ENCODE measurements at places on chromosomes 4 and X. TPM values are rescaled to one million over a fixed set of nuclear protein-coding genes. Genes with fewer than 3 reads are reported as not detected.
A peak's percentile ranks its signal among the peaks of the same experiment; 100 is the strongest.

GRCh38 chr4:78166622-78167021 lies 109.5 kb downstream of the FRAS1 start:
- no peak for DNase-seq

The GABRQ gene
- not detected for total RNA-seq

DNA sequence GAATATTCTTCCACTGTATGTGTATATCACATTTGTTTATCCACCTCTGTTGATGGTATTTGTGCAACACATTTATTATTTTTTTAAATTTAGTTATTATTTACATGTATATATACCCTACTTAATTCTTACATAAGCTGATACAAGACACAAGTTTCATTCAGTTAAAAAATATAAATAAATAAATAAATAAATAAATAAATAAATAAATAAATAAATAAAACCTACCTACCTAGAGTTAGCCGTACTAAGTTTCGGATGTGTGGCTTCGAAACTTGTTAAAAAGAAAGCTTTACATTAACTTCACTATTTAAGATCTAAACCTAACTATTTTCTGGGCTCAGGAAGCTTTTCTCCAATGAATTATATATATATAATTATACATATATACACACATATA lies 23.3 kb upstream of the REPS2 start:
- no peak for DNase-seq

DNA sequence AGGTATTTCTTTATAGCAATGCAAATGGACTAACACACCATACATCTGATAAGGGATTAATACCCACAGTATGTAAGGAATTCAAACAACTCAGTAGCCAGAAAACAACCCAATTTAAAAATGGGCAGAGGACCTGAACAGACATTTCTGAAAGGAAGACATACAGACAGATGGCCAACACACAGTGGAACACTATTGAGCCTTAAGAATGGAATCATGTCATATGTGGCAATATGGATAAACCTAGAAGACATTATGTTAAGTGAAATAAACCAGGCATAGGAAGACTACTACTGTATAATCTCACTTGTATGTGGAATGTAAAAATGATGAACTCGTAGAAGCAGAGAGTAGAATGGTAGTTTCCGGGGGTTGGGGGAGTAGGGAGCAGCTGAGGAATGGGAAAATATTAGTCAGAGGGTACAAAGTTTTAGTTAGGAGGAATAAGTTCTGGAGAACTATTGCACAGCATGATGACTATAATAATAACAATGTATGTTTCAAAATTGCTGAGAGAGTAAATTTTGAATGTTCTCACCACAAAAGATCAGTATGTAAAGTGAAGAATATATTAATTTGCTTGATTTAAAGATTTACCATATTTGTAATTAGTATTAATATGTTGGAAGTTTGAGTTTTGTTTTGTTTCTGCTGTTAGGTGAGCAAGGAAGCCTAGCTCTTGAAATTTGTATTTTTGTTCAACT lies 25.2 kb downstream of the WDR44 start:
- DNase-seq, result no peak

The CT45A2 gene
- total RNA-seq, result not detected

The PRRG1 gene
- 17.8 TPM for total RNA-seq

- DNase-seq, result no peak
These were observed 30.3 kb downstream of the CCKAR start for GRCh38 chr4:26459756-26460530.

The CASP6 gene
- 11.1 TPM for total RNA-seq

The INTS12 gene
- total RNA-seq, result 21.4 TPM

GRCh38 chrX:46236411-46236810 lies 308.8 kb downstream of the ZNF674 start:
- no peak for DNase-seq

GRCh38 chrX:23066588-23067281 lies 67.0 kb downstream of the DDX53 start:
- no peak for DNase-seq

The STATH gene
- total RNA-seq, result not detected

GRCh38 chrX:22276781-22277180 lies 4.1 kb downstream of the CBLL2 start:
- no peak for DNase-seq

DNA sequence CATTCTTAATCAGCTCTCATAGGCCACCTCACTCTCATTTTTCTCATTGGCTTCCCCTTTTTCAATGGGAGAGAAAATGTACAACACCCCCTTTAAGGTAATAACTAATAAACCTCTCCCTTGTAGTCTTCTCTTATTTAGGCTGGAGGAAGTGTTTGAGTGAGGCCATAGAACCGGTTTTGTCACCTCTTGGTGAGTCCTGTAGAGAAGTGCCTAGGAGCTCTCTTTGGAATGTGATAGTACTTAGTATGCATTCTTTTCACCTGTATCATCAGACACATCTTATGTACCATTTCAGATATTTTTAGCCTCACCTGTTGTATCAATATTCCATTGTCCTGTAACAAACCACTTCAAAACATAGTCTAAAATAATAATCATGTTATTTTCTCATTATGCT lies 3.5 kb upstream of the TAB3 start:
- no peak for DNase-seq

The TEX13D gene
- not detected for total RNA-seq

The COL4A6 gene
- 7.2 TPM for total RNA-seq

DNA sequence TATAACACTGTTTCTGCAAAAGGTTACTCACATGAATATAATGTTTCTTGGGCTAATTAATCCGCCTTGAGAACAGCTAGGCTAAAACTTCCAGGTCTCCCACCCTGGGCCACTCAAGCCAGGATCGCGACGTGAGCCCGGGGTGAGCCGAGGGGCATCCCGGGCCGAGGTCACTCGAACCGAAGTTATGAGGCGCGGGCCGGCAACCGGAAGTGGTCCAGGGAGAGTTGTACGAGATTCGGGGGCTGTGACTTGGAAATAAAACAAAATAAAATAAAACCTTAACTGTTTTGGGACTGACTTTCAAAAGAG lies 317 bp downstream of the CMC4 start:
- DNase-seq, result peak; percentile 77

DNA sequence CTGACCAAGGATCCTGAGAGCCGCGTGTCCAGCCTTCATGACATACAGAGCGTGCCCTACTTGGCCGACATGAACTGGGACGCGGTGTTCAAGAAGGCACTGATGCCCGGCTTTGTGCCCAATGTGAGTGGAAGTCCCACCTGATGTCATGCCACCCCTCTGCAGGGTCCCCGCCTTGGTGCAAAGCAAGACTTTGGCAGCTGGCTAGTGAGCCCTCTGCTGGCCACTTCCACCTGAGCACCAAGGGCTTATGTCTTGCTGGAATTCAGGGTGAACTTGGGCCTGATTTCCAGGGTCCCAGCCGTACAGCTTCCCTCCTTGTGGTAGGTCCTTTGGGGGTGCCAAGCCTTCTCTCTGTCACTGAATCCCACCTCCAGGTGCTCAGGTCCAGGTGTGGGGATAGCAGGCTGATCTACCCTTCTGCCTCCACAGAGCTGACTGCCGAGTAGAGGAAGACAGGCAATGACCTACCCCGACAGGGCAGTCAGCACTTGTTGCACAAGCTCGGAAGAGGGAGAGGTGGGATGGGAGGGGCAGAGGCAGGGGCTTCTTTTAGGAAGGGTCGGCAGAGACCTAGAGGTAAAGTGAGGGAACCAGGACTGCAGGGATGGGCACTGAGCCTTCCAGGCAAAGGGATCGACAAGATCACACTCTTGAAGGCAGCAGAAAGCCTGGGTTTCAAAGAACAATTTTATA lies 248.1 kb downstream of the EVC2 start:
- no peak for DNase-seq

The ZNF518B gene
- 16.8 TPM for total RNA-seq

GRCh38 chrX:118108304-118108703 lies 8.3 kb downstream of the KLHL13 start:
- no peak for DNase-seq

- DNase-seq, result no peak
These were observed 38.7 kb downstream of the RAI2 start for GRCh38 chrX:17822351-17822750.

GRCh38 chrX:117063224-117063623 lies 600.4 kb upstream of the CT83 start:
- no peak for DNase-seq

The GPAT3 gene
- total RNA-seq, result 5.1 TPM

DNA sequence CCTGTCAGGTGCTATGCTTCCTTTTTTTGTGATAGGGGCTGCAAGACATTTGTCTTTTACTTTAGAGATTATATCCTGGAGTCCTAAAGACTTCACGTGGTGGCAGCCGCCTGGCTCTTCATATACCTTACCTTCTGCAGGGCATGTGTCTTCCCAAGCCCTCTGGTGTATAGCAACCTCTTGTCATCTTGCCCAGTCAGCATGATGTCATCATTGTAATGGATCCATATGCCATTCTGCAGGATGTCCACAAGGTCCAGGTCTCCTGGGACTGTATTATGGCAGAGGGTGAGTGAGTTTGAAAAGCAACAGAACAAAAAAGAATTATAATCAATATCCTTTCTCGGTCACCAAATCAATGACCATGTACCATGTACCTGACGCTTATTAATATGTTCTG lies 82.2 kb upstream of the SCOC start:
- no peak for DNase-seq

GRCh38 chr4:41129128-41129754 lies 85.1 kb downstream of the APBB2 start:
- no peak for DNase-seq

DNA sequence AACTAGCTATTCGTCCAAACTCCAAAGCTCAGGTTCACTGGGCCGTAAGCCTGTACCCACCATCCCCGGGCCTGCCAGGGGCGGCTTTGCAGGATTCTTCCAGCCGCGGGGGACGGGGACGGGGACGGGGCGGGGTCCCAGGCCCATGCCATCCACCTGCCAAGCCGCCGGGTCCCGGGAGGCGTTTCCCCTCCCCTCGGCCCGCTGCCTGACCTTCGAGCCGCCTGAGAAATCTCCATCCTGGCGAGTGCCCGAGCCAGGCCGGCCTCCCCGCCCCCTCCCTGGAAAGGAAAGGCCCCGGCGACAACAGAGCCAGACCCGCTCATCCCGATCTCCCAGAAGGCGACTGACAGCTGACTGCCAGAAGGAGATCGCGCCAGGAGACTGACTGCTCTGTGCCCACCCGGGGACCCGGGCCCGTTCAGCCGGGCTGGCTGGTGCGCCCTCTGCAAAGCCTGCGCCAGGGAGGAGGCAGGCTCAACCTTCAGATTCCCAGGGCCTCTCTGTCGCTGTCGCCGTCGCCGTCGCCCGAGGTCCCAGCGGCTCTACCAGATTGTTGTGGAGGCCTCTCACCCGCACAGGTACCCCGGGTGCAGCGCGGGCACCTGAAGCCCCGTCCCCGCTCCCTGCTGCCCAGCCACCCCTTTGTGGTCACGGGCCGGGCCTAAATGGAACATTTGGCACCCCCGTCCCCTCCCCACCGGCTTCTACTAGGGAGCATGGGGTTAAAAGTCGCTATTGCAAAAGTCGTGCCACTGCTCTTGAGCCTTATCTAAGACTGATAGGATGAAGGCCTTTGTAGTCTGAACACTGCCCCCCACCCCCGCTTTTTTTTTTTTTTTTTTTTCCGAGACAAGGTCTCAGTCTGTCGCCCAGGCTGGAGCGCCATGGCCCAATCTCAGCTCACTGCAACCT lies at the start of gene RGN:
RGN (plus strand) TSS at position 315 of the 915 bp plus-strand sequence. CDS start 2,702 bp downstream, outside the sequence.
- DNase-seq, result peak; percentile 48

DNA sequence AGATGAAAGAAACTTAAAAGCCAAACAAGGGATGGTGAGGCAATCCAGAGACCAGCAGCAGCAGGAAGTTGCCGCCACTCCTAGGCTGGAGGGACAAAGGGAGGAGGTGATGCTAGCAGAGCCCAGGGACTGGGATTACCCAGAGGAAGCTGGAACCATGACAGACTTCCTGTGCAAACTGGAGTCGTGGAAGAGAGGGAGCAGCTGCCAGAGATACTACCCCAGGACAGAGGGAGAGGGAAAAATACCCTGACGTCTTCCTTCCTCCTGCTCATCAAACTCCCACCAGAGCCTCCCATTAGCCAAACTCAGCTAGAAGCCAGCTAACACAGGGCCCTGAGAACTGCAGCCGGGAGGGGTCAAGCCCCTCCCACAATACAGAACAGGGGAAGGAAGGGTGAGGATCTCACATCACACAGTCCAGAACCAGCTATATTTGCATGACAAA lies 101.2 kb upstream of the KLF3 start:
- DNase-seq, result peak; percentile 67

DNA sequence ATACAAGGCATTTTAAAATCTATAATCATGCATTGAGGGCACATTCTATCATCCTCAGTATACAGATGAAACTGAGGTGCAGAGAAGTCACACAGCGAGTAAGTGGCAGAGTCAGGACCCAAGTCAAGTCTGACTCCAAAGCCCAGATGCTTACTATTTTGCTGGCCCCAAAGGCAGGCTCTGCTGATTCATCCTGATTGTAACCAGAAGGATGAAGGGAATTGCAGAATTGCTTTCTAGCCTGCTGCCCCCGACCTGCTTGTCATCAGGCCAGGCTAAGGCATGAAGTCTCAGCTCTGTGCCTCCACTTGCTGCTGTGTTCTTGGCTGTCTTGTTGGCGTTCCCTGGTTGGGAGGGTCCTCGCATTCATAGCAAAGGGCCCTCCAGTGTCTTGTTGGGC lies 62.7 kb downstream of the SLC9A6 start:
- DNase-seq, result no peak

GRCh38 chrX:134776342-134776741 lies 118.1 kb upstream of the PLAC1 start:
- no peak for DNase-seq

The KDR gene
- 42.1 TPM for total RNA-seq

The NPY1R gene
- 40.2 TPM for total RNA-seq

Measured in aorta (tissue), 5 donors.